ENCODE measurements at places on chromosomes 2 and 18. TPM values are rescaled to one million over a fixed set of nuclear protein-coding genes. Genes with fewer than 3 reads are reported as not detected.

Gene DDX18
- 31.1 TPM for polyA plus RNA-seq

Gene IL36B
- polyA plus RNA-seq, result not detected

Gene ZNF385B
- polyA plus RNA-seq, result 28.1 TPM

Gene SLC11A1
- 2.8 TPM for polyA plus RNA-seq

Gene EMILIN2
- polyA plus RNA-seq, result 21.4 TPM

Gene SCYGR4
- polyA plus RNA-seq, result not detected

Gene SERPINB10
- not detected for polyA plus RNA-seq

Gene GPC1
- polyA plus RNA-seq, result 74.2 TPM

Gene SPATS2L
- polyA plus RNA-seq, result 67.6 TPM

Gene LYPD1
- polyA plus RNA-seq, result 11.2 TPM

Gene GPR55
- 12.3 TPM for polyA plus RNA-seq

Gene PELI1
- 22.4 TPM for polyA plus RNA-seq

Gene LRRC30
- not detected for polyA plus RNA-seq

Gene ACOXL
- 4.9 TPM for polyA plus RNA-seq

Gene FAHD2B
- 87.0 TPM for polyA plus RNA-seq

Gene VWC2L
- 0.13 TPM for polyA plus RNA-seq

Gene GRHL1
- 4.6 TPM for polyA plus RNA-seq

Gene TGFA
- 5.1 TPM for polyA plus RNA-seq

Gene UGT1A4
- 0.25 TPM for polyA plus RNA-seq

Gene GPR45
- 0.74 TPM for polyA plus RNA-seq

Gene MROH2A
- polyA plus RNA-seq, result 5.1 TPM

Data from testis (tissue), 5 donors.